ENCODE measurements at places on chromosomes 11 and 22. TPM values are rescaled to one million over a fixed set of nuclear protein-coding genes. Genes with fewer than 3 reads are reported as not detected.

DNA sequence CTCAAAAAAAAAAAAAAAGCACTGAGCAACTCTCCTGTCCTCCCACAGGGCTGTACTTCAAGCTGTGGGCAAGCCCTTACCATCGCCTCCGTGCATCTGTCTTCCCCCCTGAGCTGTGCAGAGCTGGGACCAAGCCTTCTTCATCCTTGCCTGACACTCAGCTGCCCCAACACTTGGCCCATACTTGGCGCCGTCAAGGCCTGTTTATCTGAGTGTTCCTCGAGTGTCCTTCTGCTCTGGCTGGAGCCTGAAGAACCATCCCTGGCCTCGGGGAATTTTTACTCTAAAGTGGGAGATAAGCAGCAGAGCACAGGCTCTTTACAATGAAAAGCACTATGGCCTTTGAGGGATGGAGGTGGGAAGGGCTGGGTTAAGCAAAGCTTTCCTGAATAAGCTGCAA is 1.6 kb upstream of the TIRAP start:
- no peak for DNase-seq

DNA sequence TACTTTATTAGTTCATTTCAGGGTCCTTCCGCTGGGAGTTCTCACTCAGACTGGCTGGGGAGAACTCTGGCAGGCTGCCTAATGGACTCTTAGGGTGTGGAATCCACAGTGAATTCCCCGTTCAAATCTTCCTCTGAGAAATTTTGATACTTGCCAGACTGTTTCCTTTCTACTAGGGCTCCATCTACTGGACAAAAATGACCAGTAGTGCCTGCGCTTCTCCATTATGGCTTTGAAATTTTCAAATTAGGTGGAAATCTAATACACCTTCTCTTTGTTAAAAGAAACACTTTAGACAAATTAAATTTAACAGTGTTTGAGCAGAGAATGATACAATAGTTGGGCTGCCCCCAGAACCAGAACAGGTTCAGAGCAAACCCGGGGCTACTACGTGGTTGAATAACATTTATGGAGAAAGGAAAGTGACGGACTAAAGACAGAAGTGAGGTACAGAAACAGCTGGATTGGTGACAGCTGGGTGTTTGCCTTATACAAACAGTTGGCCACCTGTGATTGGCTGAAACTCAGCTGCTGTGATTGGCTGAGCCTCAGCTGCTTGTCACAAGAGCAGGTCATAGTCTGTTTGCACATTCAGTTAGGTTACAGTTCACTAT is 52.9 kb upstream of the FDX1 start:
- peak; percentile 81 for DNase-seq

DNA sequence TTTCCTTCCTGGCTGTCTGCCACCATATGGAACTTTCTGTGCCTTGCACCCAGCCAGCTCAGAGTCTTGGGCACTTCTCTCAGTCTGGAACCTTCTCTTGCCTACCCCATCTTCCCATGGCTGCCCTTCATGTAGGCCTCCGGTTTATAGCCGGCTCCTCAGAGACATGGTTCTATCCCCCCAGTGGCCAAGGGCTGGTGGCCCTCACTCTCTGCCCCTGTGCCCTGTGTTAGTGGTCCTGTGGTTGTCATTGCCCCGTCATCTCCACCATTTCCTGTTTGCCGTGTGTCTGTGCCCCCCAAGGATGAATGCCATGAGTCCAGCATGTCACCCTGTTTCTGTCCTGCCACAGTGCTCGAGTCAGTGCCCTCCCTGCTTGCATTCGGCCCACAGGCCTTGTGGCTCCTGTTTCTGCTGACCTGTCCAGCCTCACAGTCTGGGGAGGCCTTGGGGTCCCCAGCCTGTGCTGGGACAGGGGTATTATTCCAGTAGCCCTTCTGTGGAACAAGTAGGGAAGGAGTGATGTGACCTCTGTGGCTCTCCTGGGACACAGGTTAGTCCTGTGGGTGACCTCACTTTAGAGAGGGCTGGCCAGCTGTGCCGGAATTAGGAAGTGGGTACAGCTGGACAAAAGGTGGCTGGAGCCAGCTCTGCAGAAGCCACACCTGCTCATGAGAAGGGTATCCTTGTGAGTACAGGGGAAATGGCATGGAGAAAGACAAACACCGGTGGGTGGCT is 30.7 kb downstream of the ST3GAL4 start:
- no peak for DNase-seq

- DNase-seq = peak; percentile 4
These were observed 179.0 kb downstream of the GRM5 start for GRCh38 chr11:88886796-88887195.

- no peak for DNase-seq
These were observed 15.2 kb downstream of the NRIP3 start for GRCh38 chr11:8988329-8989234.

- peak; percentile 82 for DNase-seq
These were observed 9.8 kb downstream of the TRAF6 start for GRCh38 chr11:36500315-36500721.

DNA sequence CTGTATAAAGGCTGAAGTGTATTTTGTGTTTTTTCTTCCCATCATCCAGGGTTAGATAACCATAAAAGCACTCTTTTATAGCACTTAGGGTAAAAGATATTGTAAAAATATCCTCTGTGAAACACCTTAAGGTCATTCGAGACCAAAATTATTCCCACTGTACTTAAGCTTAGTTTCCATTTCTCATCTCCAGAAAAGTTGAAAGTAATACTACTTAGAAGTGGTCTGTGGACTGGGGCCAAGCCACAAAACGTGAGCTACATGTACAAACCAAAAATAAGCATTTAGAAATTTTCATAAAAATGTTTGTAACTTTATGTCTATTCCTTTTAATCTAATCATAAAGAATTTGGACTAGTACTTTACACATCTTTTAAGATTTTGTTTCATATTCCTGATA is 142.0 kb upstream of the NTM start:
- DNase-seq = no peak

- DNase-seq = no peak
These were observed 112.1 kb upstream of the DRD2 start for GRCh38 chr11:113587308-113587739.

DNA sequence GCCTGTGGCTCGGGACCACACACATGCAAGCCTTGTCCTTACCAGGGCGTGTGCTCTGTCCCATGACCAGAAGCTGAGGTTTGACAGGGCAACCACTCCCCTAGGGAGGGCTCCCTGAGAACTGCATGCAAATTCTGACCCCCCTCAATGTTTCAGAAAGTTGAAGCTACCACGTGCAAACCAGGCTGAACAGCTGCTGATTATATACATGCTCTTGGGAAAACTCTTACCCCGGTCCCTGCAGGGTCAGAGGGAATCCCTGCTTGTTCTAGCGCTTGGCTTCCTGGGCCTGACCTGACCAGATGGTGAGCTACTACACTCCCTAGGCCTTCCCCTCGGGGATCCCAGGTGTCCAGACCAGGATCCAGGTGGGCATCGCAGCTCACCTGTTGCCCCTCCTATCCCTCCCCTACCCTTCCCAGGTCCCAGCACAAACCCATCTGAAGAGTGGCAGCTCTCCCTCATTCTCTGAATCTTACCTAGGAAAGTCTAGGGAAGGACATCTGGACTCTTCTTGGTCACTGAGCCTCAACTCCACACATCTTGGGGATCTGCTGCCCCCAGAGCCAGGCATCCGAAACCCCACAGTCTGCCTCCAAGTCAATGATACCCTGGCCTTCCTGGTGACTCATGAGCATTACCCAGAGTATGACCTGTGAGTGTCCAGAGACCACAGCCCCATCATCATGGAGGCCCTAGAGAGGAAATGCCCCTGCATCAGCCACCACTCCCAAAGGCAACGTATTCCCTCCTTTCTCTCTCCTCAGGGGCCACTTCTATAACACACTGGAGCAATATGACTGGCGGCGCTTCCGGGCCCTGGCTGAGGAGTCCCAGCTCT is 61.5 kb downstream of the BTG4 start:
- DNase-seq = no peak

DNA sequence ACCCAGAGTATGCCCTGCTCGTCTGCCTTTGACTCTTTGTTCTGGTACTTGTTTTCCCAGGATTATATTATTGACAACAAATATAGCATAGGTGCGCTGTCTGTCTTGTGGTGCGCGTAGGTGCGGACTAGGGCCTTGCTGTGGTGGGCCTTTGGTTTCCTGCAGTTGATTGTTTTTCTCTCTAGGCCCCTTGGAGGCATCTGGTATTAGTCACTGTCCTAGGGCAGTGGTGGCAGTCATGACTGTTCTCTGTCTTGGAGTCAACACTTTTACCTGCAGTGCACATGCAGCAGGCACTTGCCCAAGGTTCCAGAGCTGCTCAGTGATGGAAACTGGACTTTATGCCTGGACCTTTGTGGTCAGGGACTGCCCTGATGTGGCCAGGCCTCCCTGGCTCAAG is 18.6 kb downstream of the PPP6R2 start:
- no peak for DNase-seq

DNA sequence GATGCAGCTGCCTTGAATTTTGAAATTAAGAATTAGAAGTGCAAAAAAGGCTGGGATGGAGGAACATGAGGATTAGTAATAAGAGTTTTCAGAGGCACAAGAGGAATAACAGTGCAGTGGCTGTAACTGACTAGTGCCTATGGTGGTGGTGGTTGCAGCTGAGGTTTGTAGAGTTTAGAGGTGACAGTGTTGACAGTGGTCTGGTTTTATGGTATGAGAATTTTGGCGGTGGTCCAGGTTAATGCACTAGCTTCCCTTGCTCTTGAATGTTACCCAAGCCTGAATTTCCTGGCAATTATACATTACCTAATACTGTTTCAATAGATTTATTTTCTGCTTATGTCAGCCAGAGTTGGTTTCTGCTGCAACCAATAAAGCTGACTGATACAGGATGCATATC is 112.8 kb upstream of the C11orf87 start:
- no peak for DNase-seq

GRCh38 chr11:78298291-78298771 is 109.6 kb downstream of the USP35 start:
- DNase-seq = no peak

- peak; percentile 20 for DNase-seq
These were observed 9.0 kb downstream of the SYN3 start for GRCh38 chr22:33049119-33049729.

The TYMP gene
- 14.4 TPM for total RNA-seq

The PRRG4 gene
- 0.49 TPM for total RNA-seq

The STARD10 gene
- 41.7 TPM for total RNA-seq

The NXPE2 gene
- not detected for total RNA-seq

The MRGPRF gene
- not detected for total RNA-seq

The APOBEC3H gene
- total RNA-seq = not detected

The C11orf97 gene
- total RNA-seq = not detected

The OR2D3 gene
- total RNA-seq = not detected

The ADAMTS8 gene
- not detected for total RNA-seq

The SSRP1 gene
- total RNA-seq = 115 TPM

Measured in pulmonary artery endothelial cell (primary cell).